Dermis blood vessel endothelial cell (primary cell): ENCODE measurements at places on chromosomes 2 and 18.

- DNase-seq, result no peak
Measured at GRCh38 chr2:216352653-216353270, 19.5 kb downstream of the MARCHF4 start.

DNA sequence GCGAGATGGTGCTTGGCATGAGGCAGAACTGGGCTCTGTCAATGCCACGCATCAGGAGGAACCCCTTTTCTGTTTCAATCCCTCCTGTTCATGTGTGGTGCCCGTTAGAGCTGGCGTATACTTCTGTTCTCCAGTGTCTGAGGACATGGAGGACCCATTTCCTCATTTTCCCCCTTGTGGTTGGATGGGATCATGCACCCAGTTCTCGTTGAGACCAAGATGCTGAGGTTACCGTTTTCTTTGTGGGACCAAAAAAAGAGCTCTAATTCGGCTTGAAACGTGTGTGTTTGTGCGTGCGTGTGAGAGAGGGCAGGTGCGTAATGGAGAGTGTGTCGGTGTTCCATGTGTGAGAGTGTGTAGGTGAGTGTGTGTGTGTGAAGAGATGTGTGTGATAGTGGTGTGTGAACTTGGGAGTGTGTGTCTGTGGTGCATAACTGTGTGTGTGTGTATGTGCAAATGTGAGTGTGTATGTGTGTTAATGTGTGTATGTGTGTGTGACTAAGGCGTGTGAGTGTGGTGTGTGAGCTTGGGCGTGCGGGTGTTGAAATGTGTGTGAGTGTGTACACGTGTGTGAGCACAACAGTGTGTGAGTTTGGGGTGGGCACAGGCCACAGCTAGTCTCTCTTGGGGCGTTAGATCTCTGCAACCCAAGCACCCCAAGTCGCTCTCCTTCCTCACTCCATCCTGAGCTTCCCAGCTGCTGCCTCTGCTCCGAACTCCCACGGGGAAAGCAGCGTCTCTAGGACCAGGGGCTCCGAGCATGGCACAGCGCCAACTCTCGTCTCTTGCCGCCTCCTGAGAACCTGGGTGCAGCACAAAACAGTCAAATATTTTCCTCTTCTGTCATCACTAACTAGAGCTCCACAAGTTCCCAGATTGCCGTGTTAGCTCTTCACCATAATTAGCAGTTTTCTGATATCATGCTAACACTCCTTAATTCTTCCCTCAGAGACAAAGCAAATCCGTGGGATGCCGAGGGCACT, 75.8 kb downstream of the LONRF2 start:
- peak; percentile 61 for DNase-seq

- DNase-seq, result no peak
Measured at GRCh38 chr18:21164548-21165095, 53.0 kb upstream of the ROCK1 start.

GRCh38 chr18:13576598-13576997, 149.8 kb downstream of the FAM210A start:
- no peak for DNase-seq

DNA sequence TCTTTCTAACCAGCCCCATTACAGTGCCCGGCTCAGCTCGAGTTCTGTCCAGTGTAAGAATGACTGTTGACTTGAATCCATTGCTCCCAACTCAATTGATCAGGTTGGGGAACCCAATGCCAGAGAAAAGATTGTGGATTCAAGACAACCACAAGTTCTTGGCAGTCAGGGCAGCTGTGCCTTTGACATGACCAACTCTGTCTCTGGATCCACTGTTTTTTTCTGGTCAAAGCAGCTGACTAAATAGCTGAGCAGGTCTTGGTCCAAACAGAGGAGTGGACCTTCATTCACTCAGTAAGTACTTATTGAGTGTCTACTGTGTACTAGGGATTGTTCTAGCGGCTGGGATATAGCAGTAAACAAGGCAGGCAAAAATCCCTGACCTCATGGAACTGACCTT, 6.3 kb upstream of the ATOH8 start:
- no peak for DNase-seq

DNA sequence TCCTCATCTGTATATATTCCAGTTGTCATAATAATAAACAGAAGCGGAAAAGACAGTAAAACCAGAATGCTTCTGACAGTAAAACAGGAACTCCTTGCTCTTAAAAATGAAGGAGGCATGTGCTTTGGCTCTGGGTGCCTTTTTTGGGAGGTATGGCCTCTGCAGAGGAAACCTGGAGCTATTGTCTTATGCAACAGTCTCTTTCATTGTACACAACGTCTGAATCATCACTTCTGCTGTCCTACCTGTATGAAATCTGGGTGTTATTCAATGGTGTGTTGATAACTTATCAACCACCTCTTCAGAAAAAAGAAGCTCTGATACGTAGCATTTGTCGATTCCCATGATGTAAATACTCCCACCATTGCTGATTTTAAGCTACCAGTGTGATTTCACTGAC, 64.8 kb downstream of the CDCA7 start:
- DNase-seq, result no peak

GRCh38 chr2:39663187-39663930, 2.4 kb upstream of the TMEM178A start:
- no peak for DNase-seq

DNA sequence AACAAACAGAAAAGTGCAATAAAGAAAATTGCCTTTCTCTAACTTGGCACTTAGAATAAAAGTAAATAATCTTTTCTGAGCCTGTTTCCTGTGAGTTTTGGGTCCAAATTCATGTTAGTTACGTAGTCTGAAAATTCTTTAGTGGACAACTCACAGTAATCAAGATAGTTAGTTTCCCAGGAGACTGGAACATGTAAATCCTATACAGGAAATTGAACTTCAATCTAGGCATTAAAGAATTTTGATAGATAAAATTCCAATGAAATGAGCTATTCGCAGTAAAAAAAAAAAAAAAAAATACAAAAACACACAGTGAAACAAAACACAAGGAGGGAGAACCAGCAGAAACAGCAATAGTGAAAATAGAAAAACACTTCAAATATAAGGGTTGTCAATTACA, 83.8 kb upstream of the REG3G start:
- DNase-seq, result no peak

GRCh38 chr2:140929849-140930248, 1201.0 kb downstream of the LRP1B start:
- DNase-seq, result no peak
